NCI-H524 treated with DMSO at 0.1 percent for 48 hours (cell line): ENCODE measurements at places on chromosomes 3 and 15.

DNA sequence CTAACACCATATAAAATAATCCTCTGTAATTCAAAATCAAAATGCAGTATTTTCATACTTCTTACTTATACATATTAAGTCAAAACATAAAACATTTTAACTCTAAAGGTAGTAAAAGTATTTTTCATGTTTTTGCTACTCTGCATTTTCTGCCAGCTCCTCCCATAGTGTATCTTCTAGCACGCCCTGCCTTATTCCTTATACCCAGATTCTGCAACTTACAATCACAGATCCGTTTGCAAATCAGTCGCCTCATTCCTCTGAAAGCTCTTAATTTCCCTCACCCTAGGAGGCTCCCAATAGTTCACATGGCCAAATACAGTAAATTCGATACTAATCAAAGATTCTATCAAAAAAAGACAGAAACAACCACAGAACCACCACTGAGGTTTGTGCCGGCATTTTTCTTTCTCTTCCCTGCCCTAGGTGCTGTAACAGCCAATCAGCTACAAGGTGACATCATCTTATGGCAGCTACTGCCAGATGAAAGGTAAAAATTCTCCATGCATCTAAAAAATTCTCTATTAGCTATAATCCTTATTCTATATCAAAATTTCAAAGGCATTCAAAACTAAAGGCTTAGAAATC lies 72.9 kb downstream of the CLASP2 start:
- no peak for DNase-seq

- no peak for DNase-seq
These were observed 5.5 kb downstream of the CSRNP1 start for GRCh38 chr3:39147711-39148434.

- no peak for DNase-seq
These were observed 598.3 kb upstream of the BCHE start for GRCh38 chr3:166435469-166436057.

DNA sequence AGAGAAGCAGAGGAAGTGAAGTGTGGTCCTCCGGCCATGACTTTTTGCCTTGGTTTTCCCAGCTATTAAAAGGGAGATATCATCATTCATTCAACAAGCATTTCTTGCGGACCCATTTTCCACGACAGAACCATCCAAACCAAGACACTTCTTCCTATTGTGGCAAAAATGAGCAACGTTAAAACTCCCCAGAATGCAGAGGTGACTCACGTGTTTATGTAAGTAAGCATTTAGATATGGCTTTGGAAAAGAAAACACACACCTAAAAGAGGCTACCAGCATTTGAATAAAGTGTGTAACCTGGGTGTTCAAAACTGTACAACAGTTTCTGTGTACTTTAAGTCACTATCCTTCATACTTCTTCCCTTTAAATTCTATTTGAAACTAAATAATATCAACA lies 181.3 kb downstream of the RORA start:
- no peak for DNase-seq

DNA sequence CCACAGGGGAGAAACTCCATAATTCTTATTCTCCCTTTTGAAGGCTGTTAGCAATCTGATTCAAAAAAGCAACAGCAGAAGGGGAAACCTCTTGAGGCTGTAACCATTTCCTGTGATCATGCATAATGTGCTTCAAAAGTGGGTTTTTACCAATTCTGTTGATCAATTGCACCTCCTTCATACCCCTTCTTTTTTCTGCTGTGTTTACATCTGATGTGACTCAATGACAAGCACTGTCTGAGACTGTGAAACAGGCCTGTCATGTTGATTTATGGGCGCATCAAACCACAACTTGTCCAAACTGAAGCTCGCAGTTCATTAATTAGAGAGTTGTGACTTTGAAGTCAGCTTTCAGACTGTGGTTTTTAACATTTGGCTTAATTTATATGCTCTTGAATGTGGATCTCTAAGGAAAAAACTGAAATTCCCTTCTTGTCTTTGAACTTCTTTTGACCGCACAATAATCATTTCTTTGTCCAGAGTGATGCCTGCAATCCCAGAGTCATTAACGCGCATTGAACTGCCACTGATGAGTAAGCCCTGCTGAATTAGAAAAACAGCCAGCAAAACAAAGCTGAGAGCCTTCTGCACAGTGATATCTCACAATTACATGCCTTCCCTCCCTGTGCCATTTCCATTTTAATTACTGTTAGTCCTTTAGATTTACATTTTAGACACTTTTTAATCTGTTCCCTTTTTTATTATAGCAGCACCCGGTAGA lies 532.8 kb downstream of the FOXP1 start:
- no peak for DNase-seq

DNA sequence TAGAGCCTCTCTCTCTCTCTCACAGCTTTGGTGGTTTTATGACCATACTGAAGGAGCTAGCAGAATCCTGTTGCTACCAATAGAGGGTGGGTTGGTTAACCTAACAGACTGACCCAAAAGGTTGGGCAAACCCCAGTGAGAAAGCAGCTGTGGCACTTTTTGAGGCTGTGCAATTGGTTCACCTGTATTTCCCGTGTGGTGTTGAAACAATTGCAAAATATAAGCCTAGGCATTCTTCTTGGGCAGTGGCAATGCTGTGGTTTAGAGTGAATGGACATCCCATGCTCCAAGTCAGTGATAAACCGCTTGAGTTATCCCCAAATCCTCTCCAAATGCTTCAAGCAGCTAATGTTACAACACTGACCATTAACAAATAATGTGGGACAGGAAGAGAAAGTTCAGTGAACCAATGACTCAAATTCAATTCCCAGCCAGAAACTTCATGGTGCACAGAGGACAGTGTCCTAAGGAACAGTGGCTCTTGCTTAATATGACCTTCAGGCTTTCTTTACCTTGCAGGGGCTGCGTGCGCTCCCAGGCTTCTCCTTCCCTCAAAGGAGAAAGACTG lies 261.9 kb upstream of the ICE2 start:
- DNase-seq: no peak

DNA sequence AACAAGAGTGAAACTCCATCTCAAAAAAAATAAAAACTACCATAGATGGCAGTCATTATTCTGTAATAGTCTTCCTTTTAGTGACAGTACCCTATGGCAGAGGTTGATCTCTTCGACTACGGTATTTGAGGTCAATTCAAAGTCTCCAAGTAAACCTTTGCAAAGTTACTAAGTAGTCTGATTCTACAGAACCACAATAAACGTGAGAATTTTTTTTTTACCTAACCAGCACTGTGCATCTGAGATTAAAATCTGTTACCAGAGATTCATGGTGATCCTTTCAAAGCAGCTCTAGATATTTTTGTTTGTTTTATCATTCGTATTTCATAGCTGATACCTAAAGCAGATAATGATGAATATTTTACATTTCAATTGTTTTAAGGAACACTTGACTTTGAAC lies 86.6 kb upstream of the CHD2 start:
- DNase-seq: no peak

DNA sequence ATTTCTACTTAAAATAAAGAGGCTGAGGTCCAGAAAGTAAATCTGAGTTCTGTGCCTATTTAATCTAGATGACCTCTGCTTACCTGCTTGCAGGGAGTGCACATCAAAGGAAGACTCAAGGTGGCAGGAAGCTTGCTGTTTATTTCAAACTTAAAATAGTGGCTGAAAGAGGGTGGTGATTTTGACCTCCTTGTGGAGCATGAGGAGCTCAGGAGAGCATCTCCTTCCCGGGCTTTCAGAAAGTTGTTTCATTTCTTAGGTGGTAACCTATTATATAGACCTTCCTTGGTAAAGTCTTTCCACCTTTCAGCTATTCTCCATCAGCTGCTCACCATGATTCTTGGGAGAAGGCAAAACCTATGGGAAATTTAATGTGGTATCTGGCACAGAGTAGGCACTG lies 494 bp downstream of the GCSAM start:
- DNase-seq: no peak

- DNase-seq: no peak
These were observed 1.4 kb downstream of the ZNF609 start for GRCh38 chr15:64461721-64462162.

GRCh38 chr3:177300039-177300833 lies 103.0 kb upstream of the TBL1XR1 start:
- no peak for DNase-seq

DNA sequence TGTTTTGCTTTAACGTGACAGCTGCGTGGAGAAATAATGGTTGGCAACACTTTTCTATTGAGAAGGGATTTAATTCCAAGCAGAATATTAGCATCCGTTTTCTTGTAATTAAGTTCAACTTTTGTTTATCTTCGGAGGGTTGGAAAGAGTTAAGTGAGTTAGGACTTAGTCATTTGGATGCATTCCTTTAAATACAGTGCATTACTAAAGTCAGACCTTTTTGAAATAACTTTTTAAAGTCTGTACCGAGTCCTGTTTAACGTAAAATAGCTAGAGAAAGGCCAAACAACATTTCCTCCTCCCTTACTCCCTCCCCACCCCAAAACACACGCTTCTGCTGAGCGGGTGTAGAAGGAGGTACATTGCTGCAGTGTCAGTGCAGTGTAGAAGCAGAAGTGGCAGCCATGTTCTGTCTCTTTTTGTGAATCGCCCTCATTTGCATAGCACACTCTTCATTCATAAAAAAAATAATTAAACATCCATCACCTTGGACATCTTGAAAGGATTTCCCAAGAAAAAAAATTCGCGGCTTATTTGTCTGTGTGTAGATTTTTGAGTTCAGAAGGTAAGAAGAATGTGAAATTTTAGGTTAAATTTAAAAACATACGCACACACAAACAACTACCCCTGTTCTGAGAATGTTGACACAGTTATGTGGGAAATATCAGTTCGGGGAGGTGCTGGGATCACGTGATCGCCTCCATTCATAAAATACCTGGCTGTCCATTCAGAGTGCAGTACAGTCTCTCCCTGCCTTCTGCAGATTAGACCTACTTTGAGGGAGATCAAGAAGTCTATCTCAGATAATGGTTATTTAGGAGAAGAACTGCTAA lies 1.6 kb downstream of the SPRED1 start:
- peak; percentile 69 for DNase-seq

DNA sequence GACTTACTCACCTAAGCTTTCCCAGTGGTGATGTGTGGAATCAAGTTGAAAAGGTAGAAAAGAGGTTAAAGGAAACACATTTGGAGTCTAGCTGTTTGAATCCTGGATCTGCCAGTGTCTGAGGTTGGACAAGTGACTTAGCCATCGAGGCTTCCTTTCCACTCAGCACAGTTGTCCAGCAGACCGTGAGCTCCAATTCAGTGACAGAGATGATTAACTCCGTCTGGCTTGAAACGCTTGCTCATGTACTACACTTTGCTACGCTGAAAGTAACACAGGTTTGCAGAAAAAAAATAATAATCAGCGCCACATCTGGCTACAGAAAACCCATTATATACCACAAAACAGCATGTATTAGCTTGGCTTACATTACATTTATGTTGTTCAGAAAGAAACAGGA lies 364.9 kb upstream of the MCTP2 start:
- no peak for DNase-seq

GRCh38 chr15:44535523-44536301 lies 1.2 kb upstream of the EIF3J start:
- no peak for DNase-seq

- DNase-seq: no peak
These were observed 2.0 kb upstream of the TM6SF1 start for GRCh38 chr15:83105440-83105839.

- DNase-seq: no peak
These were observed 59.5 kb upstream of the BCL6 start for GRCh38 chr3:187804745-187805121.

DNA sequence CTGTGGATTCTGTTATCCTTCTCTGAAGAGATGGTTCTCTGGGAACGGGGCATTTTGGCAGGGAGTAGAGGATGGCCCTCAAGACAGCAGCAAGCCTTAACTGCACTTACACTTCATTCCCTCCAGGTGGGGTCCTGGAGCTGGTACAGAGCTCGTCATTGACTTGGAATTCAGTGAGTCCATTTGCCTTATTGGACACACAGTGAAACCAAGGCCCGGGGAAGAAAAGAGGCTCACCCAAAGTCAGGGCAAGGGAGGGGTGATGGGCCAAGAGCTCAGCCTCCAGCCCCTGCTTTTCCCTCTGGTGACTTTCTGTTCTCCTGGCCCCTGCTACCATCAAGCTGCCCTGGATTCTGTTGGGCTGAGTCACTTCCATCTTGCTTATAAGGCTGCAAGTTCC lies 125.6 kb downstream of the ETFA start:
- peak; percentile 29 for DNase-seq

GRCh38 chr3:143835312-143835711 lies 13.0 kb downstream of the SLC9A9 start:
- DNase-seq: no peak

GRCh38 chr3:13329746-13330145 lies 90.4 kb downstream of the NUP210 start:
- no peak for DNase-seq

- DNase-seq: no peak
These were observed 40.2 kb upstream of the CRTC3 start for GRCh38 chr15:90489514-90489913.

DNA sequence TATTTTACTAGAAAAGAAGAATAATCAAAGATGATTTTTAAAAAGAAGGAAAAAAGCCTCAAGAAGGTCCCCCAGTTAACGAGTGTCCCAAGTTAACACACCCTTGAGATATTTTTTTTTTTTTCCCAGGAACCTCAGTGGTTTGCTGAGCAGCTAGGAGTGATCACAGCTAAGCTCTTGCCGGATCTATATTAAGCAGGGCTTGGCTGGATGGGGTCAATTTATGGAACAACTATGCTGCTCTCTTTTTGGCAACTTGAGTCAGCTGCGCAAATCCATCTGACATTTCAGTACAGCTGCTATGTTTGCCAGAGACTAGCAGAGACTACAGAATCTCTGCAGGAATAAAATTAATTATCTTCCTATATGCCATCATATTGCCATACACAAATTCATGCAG lies at the start of gene LMOD3:
Gene LMOD3, minus strand, starts transcription at position 193 of the 400 bp plus-strand sequence. CDS start 209 bp downstream, outside the sequence.
- no peak for DNase-seq

GRCh38 chr3:10404876-10405275 lies 84.0 kb upstream of the SEC13 start:
- no peak for DNase-seq

DNA sequence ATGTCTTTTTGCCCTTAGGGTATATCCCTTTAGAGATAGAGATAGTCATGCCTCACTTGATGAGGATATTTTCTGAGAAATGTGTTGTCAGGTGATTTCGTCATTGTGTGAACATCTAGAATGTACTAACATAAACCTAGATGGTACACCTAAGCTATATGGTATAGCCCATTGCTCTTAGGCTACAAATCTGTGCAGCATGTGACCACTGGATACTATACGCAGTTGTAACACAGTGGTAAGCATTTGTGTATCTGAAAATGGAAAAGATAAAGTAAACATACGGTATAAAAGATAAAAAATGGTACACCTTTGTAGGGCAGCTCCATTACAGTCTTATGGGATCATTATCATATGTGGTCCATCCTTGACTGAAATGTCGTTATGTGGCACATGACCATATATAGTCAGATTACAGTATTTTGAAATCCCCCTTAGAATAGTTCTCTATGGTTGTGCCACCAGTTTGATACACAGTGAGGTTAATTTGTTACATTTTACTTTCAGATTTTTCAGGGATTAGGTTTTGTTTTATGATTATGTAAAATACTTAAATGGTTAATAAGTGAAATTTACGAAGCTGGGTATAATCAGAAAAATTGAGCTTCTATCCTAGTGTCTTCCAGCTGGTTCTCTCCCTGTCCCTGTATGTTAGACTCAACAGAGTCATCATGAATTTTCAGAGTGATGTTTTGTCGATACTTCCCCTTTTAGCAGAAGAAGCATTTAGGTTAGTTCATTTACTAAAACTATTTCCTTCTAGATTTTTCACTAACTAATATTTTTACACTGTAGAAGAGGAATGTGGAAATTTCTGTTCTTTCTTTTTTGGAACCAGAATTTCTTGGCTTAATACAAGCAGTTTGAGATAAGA lies 12.8 kb downstream of the SETD5 start:
- no peak for DNase-seq

GRCh38 chr3:61681636-61682035 lies 120.3 kb downstream of the PTPRG start:
- DNase-seq: no peak

- no peak for DNase-seq
These were observed 39.8 kb downstream of the LRRC49 start for GRCh38 chr15:70932397-70932796.
